ENCODE measurements at places on chromosomes 7 and 10.

GRCh38 chr10:93513091-93513490 is 16.7 kb downstream of the CEP55 start:
- peak; percentile 10 for DNase-seq

DNA sequence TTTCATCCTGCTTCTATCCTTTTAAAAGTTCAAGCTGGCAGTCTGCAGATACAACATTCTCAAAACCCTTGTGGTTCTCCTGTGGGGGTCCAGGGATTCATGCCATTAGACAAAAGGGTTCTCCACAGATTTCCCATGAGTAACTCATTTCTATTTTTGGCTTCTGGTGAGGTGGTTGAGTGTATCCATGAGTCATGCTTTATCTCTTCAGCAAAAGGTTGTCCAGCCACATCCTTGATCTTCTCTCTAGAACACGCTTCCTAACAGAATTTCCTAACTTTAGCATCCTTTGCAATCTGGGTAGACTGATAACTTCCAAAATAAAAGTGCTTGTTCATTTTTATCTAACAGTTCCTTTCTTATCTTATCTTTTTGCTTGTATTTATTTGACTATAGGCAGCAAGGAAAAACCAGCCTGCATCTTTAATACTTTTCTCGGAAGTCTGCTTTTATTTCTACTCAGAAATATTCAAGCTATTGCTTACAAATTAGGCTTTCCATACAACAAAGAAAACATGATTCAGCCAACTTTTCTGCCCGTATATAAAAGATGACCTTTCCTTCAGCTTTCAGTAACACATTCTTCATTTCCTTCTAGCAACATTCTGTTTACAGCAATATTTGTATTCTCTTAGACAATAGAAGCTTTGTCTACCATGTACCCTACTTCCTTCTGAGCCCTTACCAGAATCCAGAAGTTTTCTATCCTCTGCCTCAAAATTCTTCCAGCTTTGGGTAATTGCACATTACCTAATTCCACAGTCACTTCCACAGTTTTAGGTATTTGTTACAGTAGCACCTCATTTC is 79.3 kb upstream of the IL6 start:
- no peak for DNase-seq

GRCh38 chr10:117174439-117175214 is 22.7 kb upstream of the KCNK18 start:
- peak; percentile 26 for DNase-seq

DNA sequence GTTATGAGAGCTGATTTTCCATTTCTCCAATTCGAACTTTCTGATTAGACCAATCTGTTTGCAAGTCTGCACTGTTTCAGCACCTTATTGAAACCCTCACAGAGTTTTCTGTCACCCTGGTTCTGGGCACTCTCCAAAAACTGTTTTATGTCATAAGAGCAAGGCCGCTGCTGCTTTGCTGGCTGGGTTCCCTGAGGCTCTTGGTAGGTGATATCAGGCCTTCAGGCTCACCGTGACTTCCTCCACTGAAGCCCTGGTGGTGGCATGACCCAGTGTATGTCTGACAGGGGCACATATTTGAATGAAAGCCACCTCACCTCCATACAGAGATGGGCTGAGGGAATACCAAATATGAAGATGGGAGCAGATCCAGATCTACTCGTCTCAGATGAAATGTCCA is 8.3 kb downstream of the RABGEF1 start:
- DNase-seq = no peak

DNA sequence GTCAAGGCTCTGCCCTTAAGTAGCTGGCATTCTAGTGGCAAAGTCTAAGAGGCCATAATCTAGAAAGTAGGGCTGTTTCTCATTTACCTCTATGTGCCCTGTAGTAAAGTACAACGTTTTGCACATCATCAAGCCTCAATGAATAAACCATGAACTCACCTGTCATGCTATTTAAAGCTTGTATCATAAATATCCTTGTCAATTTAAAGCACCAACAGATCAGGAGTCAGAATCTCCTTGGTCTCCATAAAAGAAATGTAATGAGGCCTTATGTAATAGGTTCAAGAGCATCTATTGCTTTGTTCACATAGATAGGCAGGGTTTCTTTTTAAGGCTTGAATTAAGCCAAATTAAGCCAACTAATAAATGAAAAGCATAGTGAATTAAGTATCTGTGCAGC is 181.9 kb downstream of the KMT2E start:
- no peak for DNase-seq

DNA sequence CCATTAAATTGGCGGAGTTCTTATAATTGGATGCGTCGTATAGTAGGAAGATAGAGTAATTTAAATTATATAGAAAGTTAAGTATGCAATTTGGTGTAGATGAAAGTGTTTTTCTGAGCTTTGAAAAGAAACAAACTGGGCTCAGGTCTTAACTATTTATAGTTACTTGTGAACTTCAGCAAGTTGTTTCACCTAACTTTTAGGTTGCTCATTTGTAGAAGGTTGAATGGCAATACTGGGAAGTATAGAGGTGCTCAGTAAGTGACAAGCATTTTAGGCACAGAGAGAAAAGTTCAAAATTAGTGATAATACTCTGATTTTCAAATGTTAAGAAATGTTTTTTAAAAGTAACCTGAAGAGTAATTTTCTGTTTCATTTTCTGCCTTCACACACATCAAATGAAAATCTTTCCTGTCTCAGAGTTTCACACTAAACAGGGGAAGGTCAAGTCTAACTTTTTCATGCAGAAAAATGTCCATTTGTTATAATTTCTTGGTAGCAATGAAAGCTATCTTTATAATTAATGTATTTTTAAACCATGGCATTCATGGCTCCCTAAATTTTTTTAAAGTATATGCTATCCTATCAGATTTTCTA is 146.5 kb downstream of the PHF14 start:
- no peak for DNase-seq

GRCh38 chr7:8785081-8785480 is 351.7 kb downstream of the NXPH1 start:
- no peak for DNase-seq

DNA sequence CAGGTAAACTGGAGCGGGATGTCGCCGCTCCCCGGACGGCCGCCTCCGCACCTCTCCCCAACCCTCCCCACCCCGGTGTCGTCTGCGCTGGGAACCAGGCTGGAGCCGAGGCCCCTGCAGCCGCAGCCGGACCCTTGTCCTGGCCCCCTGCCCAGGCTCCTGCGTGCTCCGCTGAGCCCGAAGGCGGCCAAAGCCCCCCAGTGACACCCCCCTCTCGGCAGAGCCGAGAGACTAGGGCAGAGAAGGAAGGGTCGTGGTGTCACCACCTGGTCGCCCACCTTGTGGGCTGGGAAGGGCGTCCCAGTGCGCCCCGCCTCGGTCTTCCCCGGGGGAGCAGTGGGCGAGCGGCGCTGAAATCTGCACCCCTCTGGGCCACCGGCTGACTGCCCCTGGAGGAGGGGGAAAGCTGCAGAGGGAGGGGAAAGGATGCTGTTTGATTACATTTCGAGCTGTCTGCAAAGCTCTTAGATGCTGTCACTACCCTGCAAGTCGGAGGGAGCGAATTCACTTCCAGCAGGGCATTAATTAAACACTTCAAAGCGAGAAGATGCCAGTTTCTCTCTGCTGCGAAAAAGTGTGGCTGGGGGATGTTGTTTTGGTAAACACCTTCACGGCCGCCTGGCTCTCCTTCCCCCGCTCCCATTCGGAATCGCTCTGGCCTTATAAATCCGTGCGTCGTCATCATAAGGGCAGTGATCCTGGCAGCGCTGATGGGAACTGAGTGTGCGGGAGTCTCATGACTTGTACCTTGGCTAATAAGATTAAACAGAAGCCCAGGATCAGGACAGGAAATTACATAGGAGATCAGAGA is 622 bp downstream of the DYNC1I1 start:
- no peak for DNase-seq

DNA sequence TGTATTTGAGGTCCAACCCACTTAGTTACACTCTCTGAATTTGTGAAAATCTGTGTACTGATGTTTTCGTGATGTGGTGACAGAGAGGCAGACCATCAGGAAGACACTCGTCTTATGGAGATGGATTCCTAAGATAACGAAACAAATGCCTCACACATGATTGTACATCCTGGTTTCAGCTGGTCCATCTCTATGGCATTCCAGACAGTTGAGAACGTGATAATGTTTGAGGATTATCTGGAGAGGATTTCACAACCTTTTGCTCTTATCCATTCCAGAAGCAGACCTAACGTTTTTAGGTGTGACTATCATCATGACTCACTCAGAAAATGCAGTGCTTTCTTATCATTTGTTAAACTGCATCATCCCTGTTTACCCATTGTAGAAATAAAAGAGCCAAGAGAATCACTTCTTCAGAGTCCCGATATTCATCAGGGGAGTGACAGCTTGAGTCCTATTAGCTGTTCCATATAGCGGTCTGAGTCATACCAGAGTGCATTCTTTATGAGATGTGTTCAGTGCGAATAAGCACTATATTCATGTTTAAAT is 74.5 kb downstream of the BMPER start:
- DNase-seq = no peak

- no peak for DNase-seq
Measured at GRCh38 chr7:129713544-129713943, 102.0 kb downstream of the NRF1 start.

GRCh38 chr10:9508606-9509005 is 1454.1 kb downstream of the GATA3 start:
- no peak for DNase-seq

GRCh38 chr10:96415891-96416554 is 57.2 kb upstream of the OPALIN start:
- no peak for DNase-seq

- no peak for DNase-seq
Measured at GRCh38 chr7:90736968-90737939, 141.1 kb downstream of the CDK14 start.

DNA sequence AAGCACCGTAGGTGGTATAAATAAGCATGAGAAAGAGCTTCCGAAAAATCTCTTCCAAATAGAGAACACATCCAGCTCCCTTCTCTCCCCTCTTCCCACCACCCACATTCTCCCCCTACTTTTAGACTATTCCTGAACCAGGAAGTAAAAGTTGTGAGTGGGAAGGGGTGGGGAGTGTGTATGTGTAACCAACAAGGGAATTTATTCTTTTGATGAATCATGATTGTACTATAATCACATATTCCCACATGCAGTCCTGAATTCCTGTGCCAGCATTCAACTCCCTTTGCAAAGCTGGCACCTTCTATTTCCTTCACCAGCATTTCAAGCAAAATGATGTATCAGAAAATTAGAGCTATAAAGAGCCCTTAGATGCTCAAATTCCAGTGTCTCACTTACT is 230.6 kb upstream of the CHRM2 start:
- no peak for DNase-seq

DNA sequence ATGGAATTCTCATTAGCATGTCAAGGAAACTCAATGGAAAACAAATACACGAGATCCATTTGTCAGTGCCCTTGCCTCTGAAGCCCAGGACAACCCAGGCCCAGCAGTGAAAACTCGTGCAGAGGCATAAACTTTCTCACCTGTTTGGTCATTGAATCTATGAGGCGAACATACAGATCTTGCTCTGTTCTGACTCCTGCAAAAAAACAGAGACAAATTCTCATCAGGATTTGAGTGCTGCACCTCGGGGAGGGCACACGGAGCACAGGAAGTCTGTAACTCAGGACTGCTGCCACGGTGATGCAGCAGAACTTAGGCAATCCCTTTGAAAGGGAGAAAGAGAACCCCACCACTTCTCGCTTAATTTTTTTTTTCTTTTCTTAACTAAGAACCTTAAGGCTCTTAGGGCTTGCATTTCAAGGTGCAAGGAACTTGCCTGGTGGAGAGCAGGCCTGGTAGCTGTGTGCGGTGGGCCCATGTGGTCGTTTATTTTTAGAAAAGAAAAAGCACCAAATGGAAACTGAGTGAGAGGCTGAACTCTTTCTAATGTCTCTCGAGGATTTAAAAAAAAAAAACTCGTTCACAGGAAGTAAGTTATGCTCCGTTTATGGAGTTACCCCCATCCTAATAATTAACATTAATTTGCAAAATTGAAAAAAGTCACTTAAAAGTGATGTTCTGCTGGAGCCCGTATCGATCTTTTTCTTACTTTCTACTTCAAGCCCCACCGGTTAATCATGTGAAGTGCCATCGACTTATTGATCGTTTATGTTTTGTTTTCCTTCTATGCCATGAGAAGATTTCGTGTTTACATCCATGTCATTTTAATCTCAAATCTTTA is 1.8 kb downstream of the EBF3 start:
- DNase-seq = no peak

GRCh38 chr7:44380831-44381493 is 55.6 kb upstream of the CAMK2B start:
- DNase-seq = no peak

- no peak for DNase-seq
Measured at GRCh38 chr7:96084881-96085553, 236.9 kb downstream of the SLC25A13 start.

DNA sequence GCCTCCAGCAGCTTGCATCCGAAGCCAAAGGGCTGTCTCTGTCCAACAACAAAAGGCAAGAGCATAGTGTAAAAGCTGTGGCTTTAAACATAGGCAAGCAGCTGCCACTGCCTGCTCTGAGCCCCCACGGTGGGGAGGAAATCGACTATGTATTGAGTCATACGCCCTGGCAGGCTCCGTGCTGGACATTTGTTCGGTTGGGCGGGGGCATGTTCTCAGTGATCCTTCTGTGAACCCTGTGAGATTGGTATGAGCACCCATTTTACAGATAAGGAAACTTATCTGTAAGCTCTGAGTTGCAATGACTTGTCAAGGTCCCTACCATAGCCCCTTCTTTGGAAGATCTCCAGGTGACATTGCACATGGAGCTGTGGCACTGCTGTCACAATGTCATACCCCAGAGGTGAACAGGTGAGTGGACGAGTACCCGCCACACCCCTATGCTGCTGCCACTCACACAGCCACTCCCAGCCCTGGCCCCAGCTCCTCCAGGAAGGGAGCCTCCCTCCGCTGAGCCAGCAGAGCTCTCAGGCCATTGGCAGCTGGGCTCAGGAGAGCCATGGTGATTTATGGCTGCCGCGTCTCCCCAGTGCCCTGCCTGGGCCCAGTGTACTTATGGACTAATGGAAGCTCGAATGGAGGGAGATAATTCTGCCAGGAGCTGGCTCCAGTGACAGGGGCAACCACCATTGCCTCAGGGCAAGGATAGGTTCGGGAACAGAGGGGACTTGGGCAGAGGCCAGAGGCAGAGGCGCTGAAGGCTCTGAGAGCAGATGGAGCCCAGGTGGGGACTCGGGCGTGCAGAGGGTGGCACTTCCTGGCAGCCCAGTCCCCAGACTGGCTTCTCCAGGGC is 43.7 kb downstream of the UNC5B start:
- DNase-seq = no peak

DNA sequence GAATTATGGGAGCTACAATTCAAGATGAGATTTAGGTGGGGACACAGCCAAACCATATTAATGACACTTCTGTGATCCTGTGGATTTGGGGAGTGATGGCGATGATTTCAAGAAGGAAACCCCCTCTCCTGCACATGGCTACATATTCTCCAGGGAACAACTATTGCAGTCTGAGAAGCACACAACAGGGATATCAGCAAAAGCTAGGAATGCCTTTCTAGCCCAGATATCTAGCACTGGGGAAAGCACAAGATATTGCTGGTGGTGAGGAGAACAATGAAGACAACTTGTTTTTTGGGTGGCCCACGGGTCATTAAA is 24.3 kb downstream of the EPDR1 start:
- DNase-seq = no peak

- no peak for DNase-seq
Measured at GRCh38 chr10:29811751-29812427, 177.1 kb upstream of the SVIL start.

- no peak for DNase-seq
Measured at GRCh38 chr10:6145166-6145987, 56.5 kb downstream of the RBM17 start.

GRCh38 chr10:123018531-123018930 is 9.7 kb downstream of the ACADSB start:
- no peak for DNase-seq

GRCh38 chr10:35004651-35005050 is 85.5 kb downstream of the CUL2 start:
- no peak for DNase-seq

GRCh38 chr7:108653526-108653925 is 83.9 kb downstream of the DNAJB9 start:
- DNase-seq = no peak
